ENCODE measurements at places on chromosomes 4 and X.

DNA sequence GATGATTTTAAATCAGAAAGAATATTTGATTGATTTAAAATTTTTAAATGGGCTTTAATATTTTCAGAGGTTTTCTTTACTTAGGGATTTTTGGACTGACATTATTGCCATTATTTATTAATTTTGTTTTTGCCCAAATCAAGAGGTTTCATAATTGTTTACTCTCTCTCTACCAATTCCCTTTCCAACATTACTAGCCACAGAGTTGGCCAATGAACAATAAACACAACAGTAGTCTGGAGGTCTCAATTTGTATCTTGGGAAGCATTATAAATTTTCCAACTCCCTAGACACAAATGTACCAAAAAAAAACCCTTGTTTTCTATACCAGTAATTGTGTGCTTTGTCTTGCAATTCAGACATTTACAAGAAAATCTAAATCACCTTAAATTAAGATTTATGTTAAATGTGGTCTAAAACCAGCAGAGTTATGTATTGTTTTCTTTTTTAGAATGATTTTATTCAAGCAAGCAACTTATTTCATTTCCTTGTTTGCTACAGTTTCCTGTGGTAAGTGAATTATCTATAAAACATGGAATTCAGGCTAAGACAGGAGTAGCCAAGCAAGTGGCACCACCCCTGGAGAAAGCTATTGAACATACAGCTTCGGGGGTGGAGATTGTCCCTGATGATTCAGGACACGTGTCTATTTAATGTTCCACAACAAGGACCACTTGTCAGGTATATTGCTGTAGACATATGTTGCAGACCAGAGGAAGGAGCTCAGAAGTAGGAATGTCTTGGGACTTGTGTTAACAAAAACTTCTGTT, 622 bp downstream of the KLKB1 start:
- no peak for DNase-seq

DNA sequence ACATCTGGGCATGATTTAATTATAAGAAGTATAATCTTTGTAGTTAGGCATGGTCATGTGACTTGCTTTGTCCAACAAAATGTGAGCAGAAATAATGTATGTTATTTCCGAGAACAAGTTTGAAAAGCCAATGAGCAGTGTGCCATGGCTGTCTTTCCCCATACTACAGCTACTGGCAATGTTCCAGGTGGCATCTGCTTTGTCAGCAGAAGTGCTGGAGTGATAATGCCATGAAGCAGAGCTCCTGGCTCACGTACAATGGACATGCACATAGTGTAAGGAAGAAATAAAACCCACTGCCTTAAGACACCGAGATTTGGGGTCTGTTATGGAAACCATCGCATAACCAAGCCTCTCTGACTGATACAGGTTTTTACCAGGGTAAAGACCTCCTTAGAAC, 212.6 kb upstream of the RASGEF1B start:
- no peak for DNase-seq

GRCh38 chr4:187208651-187209050, 485.0 kb upstream of the FAT1 start:
- no peak for DNase-seq

DNA sequence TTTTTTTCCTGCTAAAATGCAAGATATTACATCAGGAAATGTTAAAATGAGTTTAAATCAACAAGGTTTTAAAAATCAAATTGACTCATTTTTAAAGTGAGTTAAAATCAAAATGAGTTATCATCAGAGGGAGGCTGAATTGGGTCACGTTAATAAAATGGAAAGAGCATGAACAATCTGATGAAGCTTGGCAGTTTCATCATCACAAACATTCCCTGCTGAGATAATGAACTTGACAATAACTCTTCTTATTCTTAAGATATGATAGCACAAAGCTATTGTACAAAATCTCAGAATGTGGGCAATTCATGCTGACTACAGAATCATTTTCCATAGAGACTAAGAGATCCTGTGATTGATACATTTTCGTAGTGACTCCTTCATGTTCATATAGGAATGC, 1086.7 kb downstream of the STIM2 start:
- no peak for DNase-seq

DNA sequence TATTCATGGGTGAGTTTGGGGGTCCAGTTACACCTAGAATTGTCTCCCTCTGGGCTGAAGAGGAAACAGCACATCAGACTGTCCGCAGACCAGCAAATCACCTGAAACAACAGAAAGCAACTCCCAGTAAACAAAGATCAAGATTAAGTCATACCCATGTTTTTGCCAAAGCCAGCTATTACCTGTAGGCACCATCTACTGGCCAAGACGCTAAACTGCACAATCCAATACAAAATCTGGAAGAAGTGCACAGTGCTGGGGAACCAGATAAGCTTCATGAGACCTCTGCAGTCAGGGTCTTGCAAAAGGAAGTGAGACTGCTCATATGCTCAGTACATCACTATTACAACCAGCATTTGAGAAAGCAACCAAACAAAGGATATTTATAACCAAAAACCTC, 157.5 kb upstream of the ITM2A start:
- no peak for DNase-seq

DNA sequence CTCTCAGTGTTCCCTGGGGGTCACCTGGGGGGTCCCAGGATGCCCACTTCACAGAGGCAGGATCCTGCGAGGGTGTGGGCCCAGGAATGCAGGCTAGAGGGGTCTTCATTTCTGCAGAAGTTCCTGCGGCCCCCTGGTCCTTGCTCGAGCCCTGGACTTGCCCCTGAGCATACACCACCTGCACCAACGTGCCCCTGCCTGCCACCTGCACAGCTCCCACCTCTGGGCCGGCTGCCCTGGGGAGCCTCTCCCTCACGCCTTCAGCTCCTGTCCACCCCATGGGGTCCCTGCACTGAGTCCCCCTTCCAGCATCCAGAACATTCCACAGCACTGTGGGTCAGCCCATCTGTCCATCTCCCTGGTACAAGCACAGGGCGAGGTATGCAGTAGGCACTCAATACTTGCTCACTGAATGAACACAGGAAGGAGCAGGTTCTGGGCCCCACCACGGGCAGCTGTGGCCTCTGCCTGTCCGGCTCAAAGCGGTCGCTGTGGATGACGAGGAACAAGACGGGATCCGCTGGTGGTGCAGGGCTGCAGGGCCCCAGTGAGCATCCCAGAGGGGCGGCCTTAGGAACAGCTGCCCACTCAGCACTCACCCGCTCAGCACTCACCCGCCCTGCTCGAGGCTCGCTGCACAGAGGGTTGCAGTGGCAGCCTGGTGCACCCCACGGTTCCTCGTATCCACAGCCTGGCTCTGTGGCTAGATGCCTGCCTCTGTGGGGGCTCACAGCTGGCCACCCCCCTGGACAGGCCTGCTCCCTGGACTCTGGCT, 70.5 kb upstream of the MXD4 start:
- no peak for DNase-seq

DNA sequence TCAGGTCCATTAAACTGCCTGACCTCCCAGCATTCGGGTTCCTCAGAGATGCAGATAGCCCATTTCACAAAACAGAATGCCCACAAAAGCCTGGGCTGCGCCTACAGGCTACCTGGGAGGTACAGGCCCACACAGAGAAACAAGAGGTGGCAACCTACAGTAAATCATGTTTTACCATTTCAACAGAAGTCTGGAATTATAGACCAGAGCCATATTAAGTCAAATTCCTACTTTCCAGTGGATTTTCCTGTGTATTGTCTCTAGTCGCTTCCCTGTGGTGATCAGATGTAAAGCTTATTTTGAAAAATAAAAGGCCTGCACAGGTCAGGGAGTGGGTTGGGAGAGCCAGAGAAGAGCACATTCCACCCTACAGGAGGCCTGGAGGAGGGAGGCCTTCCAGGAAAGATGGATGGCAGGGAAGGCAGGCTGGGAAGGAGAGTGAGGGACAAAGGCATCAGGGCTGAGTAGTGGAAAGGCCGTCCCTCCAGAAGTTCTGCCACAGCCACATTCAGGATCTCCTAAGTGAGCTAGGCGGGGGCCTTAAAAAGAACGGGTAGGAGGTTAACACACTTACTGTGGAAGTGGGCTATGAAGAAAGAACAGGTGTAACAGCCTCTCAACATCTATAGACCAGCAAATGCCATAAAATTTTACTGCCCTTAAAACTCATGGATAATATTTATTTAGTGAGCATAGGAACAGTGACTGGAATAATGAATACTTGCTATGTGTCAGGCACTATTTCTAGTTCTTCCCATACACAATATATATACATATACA, 19.0 kb upstream of the USO1 start:
- DNase-seq: no peak

GRCh38 chr4:8347660-8348059, 78.1 kb downstream of the HTRA3 start:
- DNase-seq: no peak

DNA sequence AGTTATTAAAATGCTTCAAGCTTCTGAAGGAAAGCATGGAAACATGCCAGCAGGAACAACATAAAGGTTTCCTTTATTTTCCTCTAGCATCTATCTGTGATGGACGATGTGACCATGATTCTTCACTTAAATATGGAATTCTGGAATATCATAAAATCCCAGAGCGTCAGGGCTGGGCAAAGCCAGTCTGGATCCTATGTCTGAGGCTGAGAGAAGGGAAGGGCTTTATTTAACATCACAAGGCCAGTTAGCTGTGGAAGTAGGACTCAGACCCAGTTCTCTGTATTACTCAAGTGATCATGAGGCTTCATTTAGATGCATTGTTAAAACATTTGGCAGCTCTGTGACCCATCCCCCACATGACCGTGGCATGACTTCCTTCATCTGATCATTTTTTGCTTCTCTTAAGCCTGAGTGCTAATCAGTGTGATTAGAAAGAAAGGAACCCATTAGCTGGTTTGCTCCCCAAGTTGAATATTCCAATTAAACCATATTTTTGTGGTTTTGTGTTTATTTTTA, 40.9 kb upstream of the EOLA2 start:
- DNase-seq: no peak

DNA sequence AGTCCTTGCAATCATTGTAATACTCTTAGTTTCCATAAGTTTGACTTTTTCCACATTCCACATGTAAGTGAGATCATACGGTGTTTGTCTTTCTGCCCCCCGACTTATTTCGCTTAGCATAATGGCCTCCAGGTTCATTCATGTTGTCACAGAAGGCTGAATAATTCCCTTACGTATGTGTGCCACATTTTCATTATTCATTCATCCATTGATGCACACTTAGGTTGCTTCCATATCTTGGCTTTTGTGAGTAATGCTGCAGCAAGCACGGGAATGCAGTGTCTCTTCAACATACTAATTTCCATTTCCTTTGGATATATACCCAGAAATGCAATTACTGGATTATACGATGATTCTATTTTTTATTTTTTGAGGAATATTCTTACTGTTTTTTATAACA, 22.0 kb upstream of the VEGFC start:
- no peak for DNase-seq

DNA sequence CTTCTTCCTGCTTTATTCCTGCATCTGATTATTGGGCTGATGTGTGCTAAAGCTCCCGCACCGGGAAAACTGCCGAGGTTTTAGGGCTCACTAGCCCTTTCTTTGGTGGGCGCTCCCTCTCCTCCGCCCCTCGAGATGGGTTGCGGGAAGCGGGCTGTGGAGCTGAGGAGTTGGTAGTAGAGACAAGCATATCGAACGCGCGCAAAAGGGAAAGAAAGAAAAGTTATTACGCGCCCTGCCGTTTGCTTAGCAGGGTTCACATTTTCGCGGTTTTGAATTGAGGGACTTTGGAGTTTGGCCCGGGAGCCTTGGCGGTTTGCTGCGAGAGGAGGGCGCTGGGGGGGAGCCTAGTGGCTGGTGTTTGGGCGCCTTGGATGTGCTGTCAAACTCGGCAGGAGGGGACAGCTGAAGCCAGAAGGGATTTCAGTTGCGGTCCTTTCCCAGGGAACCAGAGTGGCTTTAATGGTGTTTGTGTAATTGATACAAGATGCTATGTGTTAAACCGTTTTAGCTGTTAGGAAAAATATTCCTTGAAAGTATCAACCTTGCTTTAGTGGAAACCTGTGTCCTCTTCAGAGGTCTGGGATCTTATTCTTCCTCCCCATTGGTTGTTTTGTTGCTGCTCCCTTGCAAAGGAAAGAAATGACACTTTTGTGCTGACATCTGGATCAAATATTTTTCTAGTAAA, 1.1 kb downstream of the GAB1 start:
- DNase-seq: peak; percentile 36

DNA sequence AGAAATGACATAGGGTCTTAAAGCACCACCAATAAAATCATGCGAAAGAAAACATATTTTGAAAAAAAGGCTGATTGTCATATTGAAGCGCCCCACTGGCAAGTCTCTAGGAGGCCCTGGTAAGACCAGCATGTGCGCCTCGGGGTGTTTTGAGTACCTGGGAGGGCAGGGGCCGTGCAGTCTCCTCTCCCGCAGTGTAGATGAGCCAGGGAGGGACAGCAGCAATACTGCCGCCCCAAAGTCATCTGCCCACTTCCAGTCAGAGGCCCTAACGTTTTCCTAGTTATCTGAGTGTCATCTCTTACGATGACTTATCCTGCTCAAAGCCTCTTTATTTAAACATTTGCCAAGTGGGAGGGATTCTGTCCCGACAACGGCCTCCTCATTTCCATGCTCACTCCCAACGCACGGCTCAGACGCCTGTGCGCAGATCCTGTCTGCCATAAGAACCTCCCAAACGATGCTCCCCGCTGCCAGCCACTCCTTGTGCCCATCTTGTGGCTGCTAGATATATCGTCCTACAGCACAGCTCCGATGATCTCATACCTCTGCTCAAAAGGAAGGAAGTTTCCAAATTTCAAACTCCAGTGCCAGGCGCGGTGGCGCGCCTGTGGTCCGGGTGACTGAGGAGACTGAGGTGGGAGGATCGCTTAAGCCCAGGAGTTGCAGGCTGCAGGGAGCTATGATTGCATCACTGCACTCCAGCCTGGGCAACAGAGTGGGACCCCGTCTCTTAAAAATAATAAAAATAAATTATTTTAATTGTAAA, 17.2 kb upstream of the SCRG1 start:
- no peak for DNase-seq

GRCh38 chr4:5878359-5878758, 14.5 kb downstream of the CRMP1 start:
- DNase-seq: no peak
